ENCODE measurements at places on chromosomes 6 and 20.

DNA sequence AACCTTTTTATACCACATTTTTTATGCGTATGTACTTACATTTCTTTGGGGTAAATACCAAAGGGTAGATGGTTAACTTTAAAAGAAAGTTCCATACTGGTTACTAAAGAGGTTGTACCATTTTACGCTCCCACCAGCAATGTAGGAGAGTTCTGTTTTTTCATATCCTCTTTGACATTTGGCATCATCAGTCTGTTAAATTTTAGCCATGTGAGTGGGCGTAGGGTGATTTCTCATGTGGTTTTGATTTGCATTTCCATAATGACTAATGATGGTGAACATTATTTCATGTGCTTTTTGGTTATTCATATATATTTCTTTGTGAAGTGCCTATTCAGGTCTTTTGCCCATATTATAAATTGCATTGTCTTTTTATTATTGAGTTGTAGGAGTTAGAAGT is 194.2 kb downstream of the PRL start:
- DNase-seq, result no peak

DNA sequence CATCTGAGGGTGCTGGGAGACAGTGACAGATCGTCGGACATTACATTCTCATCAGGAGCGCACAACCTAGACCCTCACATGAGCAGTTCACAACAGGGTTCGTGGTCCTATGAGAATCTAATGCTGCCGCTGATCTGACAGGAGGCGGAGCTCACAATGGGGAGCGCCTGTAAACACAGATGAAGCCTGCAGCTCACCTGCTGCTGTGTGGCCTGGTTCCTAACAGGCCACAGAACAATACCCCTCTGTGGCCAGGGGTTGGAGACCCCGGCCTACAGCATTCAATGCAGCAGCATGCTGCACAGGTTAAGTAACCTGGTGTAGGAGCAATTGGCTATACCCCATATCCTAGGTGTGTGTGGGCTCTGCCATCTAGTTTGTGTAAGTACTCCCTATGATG is 19.5 kb downstream of the ANKRD60 start:
- DNase-seq, result no peak

DNA sequence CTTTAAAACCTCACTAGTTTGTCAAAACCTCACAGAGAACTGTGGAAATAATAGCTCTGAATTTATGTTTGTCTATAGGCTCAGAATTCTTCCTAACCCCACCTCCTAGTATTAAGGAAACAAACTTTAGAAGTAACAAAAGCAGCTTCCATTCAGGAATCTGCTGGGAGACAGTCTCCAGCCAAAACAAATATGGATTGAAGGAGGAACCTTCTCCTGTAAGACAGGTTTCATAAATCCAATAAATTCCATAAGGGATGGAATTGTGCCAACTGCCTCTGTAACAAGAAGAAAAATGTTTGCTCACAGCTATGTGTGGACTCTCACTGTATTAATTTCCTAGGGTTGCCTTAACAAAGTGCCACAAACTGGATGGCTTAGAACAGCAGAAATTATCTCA is 7.5 kb downstream of the SYCP2 start:
- DNase-seq, result no peak

- DNase-seq, result no peak
These were observed 34.5 kb upstream of the PCMTD2 start for GRCh38 chr20:64220891-64221527.

DNA sequence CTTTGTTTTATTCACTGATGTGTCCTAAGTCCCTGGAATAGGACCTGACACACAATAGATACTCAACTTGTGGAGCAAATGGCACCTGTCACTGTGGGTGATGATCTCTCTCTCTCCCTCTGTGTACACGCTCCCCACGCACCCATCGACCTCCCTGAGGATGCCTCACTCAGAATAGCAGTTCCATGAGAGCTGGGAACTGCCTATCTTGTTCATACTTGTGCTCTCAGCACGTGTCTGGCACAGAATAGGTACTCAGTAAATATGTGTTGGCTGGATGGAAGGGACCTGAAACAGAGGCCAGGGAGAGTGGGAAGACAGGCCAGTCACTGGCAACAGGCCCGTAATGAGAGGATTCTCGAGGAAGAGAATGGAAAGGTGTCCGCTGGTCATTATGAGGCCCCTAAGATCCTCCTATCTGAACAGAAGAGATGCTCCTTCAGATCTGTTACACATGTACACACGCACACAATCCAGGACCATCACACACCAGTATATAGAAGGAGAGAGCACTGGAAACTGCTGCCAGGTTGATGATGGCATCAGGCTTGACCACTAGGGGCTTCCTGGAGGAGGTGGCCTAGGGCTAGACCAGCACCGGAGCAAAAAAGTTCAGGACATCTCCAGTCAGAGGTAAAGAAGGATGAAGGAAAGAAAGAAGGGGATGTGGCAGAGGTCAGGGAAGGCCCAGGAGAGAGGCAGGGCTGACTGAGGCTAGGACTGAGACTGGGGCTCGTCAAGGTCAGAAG is 30.9 kb downstream of the VEGFA start:
- no peak for DNase-seq

DNA sequence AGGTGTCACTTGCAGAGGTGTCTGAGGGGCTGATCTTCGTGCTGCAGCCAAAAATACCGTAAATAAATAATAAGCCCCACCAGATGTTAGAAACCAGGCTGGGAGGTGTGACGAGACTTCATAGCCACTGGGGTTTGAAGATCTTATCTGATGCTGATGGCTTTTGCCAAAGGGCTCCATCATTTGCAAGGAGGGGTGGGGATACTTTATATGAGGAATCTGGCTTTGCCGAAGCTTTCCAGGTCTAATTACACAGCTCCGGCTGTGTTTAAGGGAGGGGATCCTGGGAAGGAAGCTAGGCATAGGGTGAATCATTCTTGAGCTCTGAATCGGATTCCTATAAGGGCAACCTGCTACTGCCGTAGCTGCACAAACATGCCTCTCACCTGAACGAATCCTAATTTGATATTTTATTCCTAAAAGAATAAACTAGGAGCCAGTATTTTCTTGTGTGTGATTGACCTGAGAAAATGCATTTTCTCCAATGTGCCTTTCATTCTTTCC is 249.6 kb downstream of the SOD2 start:
- DNase-seq, result no peak

DNA sequence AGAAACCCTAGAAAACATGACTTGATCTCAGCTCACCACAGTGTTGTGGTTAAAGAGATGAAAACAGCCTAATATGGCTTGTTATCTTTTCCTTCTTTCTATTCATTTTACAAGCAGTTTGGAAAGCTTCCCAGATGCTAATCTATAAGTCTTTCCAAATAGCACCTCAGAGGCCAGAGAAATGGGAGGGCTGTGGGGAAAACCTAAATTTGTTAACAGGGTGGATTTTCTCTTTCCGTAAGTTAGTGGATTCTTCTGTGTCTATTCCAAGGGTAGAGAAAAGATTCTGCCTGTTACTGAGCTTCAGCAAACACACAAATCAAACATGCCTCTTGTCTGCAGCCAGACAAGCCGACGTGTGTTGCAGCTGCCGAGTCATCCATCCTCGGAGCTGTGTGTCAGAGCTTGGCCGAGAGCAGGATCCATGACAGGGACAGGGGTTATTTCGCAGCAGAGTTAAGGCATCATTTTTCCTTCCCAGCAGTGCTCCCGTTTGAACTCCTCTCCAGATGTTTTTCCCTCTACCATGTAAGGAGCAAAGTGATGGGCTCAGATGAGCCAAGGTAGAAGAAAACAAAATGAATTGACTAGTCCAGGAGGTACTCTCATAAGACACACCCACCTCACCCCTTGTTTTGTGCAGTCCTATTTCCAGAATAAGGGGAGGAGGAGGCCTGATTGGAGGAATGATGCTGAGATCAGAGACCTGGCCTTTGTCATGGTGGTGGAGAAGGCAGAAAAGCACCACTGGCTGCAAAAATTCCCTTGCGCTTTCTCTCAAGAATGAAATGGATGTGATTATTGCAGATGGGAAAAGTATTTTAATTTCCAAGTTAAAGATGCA is 560.0 kb downstream of the C6orf118 start:
- no peak for DNase-seq
